ENCODE measurements at places on chromosomes 2 and 18.

DNA sequence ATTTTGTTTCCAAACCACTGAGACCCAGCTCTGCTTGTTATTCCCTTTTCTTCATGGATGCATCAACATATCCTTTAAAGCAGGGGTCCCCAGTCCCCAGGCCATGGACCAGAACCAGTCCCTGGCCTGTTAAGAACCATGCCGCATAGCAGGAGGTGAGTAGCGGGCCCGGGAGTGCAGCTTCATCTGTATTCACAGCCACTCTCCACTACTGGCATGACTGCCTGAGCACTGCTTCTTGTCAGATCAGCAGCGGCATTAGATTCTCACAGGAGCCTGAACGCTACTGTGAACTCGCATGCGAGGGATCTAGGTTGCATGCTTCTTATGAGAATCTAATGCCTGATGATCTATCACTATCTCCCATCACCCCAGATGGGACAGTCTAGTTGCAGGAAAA lies 1.6 kb upstream of the POLI start:
- DNase-seq = no peak

- no peak for DNase-seq
These were observed 981 bp downstream of the C2orf66 start for GRCh38 chr2:196808083-196808665.

- DNase-seq = no peak
These were observed 1.1 kb downstream of the CCDC93 start for GRCh38 chr2:118012778-118013177.

DNA sequence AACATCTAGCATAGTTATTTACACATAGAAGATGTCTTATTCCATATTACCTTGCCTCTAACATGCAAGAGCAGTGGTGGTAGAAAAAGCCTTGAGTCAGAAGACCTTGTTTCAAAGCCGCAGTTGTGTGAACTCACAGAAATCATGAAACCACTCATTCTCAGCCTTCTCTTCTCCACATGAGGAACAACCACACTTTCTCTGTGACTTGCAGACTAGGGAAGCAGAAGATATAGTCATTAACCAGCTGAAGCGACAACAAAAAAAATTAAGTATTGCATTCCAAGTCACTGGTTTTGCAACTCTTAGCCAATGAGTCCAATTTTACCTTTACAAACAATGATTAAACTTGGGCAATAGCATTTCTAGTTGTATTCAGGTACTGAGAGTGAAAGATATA lies 19.0 kb downstream of the TWSG1 start:
- no peak for DNase-seq

DNA sequence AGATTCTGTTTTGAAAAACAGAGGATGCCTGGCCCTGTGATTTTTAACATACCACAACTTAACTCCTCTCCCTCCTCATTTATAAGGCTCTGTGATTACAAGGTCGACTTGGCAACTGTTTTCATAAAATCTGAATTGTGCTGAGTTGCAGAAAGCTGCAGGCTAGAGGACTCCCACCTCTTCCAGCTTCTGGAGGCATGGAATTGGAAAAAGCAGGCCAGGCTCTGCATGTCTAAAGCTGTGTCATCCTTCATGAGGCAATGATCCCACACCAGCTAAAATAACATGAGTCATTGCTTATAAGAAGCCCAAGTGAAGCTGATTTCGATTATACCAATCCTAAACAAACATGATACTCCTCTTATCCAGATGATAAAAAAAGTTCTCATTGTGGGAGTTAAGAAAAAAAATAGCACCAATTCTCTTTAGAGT lies 11.7 kb downstream of the ARHGAP28 start:
- DNase-seq = no peak

DNA sequence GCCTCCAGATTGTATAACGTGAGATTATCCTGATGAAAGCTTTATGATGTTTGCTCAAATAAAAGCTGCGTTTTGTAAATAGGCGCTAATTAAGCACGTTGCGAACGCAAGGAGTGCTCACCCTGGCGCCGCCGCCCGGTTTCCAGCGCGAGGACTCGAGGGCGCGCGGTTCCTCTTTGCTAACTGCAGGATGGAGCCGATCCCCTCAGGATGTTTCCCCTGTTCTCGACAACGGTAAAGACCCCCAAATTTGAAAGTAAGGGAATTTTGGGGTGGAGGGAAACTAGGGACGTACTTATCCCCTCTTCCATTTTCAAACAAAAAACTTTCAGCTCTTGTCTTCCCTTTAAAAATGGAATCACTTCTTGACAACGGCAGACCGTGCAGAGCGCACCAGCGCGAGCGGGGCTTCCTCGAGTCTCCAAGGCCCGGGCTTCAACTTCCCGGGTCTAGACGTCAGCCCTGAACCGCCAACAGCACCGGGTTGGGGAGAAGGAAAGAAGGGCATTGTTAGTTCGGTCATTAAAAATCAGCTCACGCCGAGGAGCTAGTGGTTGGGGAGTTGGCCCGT lies 1.1 kb upstream of the GBX2 start:
- no peak for DNase-seq

DNA sequence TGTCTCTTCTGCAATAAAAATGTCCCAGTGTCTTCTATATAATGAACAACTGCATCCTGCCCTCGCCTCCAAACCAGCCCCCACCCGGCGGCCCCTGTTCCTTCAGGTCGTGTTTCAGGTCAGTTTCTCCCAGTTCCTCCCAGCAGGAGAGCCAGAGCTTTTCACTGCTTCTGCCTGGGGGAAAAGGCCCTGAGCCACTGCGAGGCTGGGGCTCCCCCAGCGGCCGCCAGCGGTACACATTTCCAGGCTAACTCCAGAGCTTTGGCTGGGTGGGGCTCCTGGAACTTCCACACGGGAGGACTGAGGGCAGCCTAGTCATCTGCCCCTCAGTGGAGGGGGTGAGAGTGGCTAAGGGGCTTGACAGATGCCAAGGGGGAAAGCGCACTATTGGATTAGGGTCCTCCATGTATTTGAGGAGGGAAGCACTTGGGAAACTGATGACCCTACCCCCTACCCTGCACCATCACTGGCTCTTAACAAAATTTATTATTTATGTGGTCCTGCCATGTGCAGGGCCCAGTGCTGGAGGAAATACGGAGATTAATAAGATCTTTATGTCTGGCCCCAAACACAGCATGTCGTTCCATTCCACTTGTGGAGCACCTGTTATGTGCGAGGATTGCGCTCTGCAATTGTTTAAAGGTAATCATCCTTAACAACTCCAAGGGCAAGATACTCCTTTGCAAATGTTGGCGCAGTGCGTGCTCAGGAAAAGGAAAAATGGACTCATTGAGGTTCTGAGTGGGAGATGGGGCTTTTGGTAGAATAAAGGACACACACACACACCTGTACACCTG lies 17.3 kb upstream of the CYS1 start:
- DNase-seq = peak; percentile 86

GRCh38 chr2:86305195-86305914 lies 32.1 kb downstream of the REEP1 start:
- DNase-seq = no peak

DNA sequence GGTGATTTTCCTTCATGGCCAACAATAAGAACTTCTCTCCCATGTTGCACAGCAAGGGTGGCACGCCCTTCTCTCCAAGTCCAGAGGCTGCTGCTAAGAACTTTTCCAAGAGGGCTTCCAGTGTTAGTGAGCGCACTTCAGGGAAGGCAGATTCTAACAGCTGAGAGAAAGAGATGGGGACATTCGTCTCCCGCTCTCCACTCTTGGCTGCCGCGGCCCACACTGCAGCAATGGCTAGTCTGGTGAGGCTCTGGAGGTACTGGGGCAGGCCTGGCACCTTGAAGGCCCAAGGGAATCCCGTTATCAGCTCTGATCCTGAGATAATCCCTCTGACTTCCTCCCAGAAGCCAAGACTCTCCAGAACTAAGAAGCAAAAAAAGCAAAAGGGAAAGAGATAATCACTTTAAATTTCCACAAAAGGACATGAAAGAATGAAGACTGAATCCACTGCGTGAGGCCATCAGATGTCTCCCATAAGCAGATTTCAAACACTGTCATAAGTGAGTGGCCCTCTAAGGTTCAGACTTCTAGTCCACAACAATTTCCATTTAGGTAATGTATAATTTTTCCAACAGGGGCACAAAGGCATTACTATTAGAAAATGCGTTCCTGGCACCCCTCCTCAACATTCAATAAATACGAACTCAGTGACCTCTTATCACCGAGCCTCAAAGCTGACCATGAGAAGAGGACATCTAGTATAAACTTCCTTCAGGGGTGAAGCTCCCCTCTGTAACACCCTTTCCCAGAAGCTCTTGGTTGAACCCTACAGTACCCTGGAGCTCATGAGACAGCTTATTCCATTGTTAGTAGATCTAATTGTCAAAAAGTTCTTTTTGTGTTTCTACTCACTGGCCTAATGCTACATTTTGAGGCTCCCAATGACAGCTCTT lies 66.7 kb upstream of the ZFP36L2 start:
- DNase-seq = no peak

GRCh38 chr18:54968807-54969206 lies 9.5 kb upstream of the CCDC68 start:
- DNase-seq = no peak

- DNase-seq = no peak
These were observed 64.0 kb upstream of the ZNF516 start for GRCh38 chr18:76558881-76559667.

DNA sequence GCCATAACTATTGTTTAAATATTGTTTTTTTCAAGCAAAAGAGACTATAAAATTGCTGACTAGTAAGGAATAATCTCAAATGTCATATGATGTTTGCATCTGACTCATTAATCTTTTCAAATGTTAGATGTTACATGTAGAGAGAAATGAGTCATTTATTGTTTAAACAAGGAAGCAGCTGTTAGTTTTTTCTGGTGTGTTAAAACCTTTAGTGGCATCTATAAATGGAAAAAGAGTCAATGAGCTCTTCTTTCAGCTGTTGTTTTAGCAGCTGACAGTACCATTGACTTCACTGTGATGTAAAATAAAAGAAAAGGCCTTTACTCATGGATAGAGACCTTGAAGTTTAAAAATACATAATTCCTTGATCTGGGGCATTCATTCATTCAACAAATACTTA lies 1.8 kb upstream of the KLHL41 start:
- DNase-seq = no peak

GRCh38 chr2:88254437-88255091 lies 84.4 kb downstream of the THNSL2 start:
- DNase-seq = no peak

GRCh38 chr2:80815259-80815658 lies 510.7 kb upstream of the LRRTM1 start:
- no peak for DNase-seq

Measured in D721Med (cell line).